ENCODE measurements at places on chromosomes 7 and 10.

GRCh38 chr7:121344093-121344492 lies 15.3 kb downstream of the WNT16 start:
- DNase-seq, result no peak

DNA sequence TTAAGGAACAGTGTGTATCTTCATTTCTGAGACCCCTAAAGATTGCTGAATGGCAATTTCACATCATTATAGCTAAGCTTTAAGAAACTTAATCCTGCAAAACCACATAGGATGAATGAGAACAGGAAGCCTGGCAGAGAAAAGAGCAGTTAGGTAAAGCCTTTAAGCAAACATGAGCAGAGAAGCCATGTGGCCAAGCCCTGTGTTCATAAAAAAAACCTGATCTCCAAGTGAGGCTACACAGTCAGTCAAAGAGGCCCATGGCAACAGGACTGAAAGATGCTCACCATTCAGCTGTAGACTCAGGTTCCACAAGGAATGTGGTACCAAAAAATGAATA lies 9.3 kb downstream of the LIPA start:
- no peak for DNase-seq

DNA sequence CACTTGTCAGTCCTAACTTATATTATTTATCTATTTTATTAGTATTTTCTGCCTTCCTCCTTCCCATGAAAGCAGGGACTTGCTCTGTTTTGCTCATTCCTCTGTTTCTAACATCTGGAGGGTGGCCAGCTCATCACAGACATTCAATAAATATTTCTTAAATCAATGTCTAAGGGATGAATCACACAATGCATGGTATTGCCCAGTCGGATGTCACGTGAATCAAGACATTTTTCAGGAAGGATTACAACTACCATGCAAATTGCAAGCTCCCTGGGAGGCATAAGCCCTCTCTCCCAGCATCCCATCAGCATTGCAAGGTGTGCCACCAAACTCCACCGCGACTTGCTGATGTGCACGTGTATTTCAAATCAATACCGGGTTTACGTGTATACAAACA lies 146.6 kb upstream of the RNF32 start:
- DNase-seq, result no peak

DNA sequence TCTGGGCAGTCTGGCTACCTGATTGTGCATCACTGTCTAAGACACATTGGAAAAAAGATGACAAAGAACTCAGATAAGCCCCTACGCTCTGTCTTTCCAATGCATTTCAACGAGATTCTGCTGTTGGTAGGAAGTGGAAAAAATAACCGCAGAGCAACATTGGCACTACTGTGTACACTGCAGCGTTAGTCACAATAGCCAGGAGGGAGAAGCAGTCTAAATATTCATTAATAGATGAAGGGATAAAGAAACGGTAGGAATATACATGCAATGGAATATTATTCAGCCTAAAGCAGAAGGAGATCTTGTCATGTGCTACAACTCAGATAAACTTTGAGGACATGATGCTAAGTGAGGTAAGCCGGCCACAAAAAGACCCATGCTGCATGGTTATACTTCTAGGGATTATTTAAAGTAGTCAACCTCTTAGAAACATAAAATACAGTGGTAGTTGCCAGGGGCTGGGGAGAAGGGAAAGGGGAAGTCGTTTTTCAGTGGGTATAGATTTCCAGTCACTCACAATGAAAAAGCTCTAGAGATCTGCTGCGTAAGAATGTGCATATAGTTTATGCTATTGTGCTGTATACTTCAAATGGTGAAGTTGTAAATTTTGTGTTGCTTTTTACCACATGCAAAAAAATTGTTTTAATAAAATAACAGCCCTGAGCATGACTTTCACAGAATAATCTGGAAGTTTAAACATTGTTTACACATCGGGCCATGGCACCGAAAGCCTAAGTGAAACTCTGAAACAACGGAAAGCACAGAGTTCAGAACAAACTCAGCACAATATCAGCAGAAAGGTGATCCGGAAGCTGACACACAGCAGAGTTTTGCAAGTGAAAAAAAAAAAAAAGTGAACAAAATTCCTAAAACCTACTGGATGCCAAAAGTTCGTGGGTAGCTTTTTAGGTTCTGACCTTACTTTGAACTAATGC lies 40.1 kb downstream of the ELMO1 start:
- no peak for DNase-seq

GRCh38 chr7:39921506-39922175 lies 28.4 kb upstream of the CDK13 start:
- DNase-seq, result no peak

- DNase-seq, result no peak
These were observed 23.5 kb downstream of the MINDY3 start for GRCh38 chr10:15836807-15837206.

GRCh38 chr7:129084801-129085551 lies 30.1 kb upstream of the TNPO3 start:
- DNase-seq, result no peak

GRCh38 chr7:99194301-99194700 lies 13.6 kb downstream of the KPNA7 start:
- DNase-seq, result no peak
